ENCODE measurements at places on chromosomes 4 and X.

DNA sequence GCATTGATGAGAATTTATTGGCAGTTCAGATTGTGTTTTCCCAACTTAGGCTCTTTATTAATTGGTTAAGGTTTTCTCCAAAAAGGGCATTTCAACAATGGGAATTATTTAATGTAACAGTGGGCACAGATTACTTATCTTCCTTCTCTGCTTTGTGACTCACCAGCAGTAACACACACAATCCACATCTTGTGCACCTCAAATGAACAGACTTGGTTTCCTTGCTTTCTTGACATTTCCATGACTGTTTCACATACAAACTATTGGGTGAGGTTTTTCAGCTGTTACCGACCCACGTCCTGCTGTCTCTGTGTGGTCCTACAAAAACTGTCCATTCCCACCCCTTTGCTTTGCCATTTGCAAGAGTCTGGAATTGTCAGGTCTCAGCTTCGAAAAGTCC is 38.1 kb downstream of the CCNI start:
- no peak for DNase-seq

DNA sequence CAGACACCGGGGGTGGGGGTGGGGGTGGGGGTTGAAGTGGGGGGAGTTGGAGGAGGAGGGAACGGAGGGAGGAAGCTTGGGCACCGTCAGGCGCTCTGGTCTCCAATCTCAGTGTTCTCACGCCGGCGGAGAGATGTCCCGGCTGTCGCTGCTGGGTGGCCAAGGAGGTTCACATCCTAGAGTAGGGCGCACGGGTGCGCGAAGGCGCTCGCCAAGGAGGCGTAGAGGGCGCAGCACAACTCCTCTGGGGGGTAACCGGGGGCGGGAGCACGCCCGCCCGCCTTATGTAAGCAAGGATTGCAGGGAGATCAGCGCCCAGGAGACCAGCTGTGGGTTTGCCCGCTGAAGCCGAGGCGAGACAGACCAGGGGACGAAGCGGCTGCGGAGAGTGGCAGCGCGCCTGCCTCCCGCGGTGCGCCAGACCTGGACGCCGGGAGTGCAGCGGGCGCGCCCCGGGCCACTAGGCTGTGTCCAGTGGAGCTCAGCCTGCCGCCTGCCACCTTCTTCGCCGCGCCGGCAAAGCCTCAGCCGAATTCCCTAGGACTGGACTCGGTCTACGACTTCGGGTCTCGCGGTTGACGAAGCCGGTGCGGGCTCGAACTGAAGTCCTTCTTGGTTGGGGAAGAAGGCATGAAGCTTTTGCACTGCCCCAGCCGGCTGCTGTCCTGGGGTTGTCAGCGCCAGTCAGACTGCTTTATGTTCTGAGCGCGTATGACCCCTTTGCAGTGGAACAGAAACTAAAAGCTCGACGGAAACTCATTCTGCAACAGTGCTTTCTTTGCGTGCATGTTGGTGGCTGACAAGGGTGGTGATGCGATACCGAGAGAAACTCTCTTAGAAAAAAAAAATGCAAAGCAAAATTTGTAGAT is 707 bp upstream of the UNC5C start:
- peak; percentile 84 for DNase-seq

DNA sequence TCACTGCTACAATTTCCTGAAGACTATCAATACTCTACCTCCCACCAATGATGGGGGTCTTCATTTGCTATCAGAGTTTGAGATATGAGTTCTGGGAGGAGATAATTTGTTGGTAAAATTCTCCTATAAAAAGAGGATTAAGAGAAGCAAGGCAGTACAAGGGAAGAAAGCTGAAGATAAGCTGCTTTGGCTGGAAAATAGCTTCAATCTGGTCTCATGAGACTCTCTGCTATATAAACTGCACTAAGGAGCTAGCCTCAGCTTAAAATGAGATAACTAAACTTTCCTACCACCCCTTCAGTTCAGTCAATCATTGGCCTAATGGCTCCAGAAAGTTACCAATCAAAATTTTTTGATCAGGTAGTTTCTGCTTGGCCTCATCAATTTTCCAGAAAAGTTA is 2105.0 kb downstream of the ARAP2 start:
- DNase-seq = no peak

GRCh38 chr4:102642631-102643298 is 118.0 kb downstream of the MANBA start:
- no peak for DNase-seq

DNA sequence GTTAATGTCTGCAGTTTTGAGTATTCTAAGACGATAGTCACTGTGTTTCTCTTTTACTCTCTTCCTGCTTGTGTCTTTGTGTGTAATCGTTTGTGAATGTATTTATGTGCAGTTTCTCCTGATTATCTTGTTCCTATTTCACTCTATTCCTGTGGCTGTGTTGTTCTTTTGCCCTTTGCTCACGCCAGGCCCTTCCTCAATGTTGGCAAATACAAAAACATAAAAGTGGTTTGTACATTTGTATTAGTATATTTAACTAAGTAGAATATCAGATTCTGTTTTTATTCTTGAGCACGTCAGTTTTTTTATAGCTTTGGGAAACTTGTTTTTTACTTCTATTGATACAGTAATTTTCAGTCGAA is 107.6 kb upstream of the BMPR1B start:
- no peak for DNase-seq

GRCh38 chrX:150805736-150806135 is 92.7 kb downstream of the CD99L2 start:
- DNase-seq = no peak

DNA sequence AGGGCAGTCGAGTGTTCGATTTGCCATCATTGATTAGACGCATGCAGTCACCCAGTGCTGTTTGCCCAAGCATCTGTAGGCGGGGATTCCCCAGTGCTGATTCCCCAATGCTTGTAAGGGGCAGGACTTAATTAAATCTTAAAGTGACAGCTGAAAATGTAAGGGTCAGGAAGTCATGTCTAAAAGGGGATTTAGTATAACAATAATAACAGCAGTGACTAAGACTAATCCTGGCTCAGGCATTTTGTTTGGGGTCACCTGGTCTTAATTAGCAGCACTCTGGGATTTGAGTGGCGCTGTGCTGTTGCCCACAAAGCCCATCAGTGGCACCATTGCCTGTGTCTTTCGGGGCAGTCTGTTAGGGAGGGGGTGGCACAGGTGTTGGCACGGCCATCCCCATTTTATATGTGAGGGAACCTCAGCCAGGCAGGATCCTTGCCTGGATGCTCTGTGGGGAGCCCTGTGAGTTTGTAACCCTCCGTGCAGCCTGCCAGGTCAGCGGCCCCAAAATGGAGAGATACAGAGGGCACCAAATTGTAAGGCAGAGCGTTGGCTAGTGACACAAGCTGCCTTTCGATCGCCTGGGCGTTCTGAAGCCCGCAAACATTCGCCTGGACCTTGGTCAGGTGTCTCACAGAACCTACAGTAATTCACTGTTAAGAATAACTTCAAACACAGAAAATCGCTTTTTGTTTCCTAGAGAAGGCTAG is 146.7 kb downstream of the TBL1X start:
- no peak for DNase-seq

GRCh38 chr4:4608214-4608537 is 66.3 kb upstream of the STX18 start:
- DNase-seq = no peak

DNA sequence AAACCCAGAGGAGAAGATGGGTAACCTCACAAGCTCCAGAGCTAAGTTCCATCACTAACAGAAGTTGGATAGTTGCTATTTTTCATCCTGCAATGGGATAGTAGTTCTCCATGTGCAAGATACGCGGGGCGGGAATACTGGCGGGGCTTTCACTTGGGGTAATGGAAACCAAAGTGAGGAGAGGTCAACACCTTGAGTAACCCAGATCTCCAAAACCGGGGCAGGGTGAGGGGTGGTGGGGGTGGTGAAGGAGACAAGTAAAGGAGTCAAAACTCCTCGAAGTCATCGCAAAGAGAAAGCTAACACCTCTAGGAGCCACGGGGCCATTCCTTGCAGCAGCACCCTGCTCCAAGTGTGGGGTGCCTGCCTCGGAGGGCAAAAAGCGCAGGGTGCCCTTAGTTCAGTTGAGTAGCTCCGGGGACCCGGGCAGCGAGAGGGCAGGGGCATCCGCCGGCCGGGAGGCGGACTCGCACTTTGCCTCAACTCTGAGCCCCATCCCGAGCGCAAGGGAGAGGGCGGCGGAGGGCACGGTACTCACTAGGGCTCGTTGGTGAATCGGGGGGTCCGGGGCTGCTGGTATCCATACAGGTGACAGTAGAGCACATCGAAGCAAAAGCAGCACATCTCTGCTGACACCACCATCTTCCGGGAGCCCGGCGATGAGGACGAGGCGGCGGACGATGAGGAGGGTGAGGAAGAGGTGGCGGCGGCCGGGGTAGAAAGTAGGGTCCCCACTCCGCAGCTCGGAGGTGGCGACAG is 645 bp downstream of the AMMECR1 start:
- peak; percentile 87 for DNase-seq

- DNase-seq = no peak
Observed at GRCh38 chr4:112451831-112452230, 64.1 kb downstream of the NEUROG2 start.

DNA sequence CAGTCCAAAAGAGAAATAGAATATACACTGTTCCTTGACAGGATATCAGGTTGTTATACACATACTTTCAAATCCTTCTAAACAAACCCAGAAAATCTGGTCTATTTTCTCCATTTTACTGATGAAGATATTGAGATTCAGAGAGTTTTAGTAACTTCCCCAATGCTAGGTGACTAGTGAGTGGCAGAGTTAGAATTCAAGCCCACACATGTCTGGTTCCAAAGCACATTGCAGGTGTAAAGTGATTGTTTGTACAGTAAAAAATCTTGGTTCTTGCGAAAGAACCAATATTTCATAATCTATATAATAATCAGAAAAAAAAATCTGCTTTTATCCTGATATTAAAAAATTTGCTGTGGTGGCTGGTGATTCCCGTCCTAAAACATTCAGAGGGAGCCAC is 39.5 kb upstream of the EMCN start:
- DNase-seq = no peak

GRCh38 chr4:152243896-152244595 is 291.8 kb downstream of the FBXW7 start:
- DNase-seq = peak; percentile 41

- no peak for DNase-seq
Observed at GRCh38 chr4:80331693-80332092, 3.8 kb upstream of the CFAP299 start.

DNA sequence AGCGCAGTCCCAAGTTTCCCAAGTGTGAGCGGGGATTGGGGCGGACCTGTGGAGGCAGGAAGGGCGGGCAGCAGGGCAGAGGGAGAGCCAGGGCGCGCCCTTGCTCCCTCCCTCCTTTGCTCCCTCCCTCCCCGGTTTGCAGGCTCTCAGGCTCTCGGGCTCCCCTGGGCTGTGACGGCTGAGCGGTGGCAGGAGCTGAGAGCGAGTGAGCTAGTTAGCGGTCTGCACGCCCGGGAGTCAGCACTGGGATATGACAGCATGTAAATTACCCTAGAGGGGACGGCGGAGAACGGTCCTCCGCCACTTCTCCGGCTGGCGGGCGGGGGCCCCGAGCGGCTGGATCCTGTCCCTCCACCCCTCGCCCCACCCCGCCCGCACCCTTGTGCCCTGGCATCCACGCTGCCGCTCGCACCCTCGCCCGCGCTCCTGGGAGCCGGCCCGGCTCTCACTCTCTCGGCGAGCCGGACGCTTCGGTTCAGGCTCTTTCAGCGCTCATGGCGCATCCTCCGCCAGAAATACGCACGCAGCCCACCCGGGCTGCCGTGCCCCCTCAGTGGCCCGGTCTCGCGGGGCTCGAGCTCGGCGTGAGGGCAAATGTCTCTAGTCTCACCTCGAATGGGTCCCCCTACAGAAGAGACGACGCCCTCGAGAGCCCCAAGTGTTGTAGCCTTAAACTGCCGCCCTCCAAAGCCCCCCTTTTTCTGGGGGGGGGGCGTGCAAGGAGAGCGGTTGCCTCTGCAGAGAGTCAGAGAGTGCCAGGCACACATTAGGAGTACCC is at the start of gene TSC22D3:
TSS of gene TSC22D3 (minus strand) at position 54 of the 778 bp plus-strand sequence. CDS start 368 bp downstream, outside the sequence.
- peak; percentile 76 for DNase-seq
